ENCODE measurements at places on chromosomes 13 and 19. TPM values are rescaled to one million over a fixed set of nuclear protein-coding genes. Genes with fewer than 3 reads are reported as not detected.

The ZNF442 gene
- total RNA-seq = 0.15 TPM

The ASPDH gene
- not detected for total RNA-seq

The OR4F17 gene
- not detected for total RNA-seq

The ARL11 gene
- not detected for total RNA-seq

The ICAM5 gene
- total RNA-seq = under 0.01 TPM

The C13orf42 gene
- total RNA-seq = not detected

The MAP1S gene
- total RNA-seq = 24.0 TPM

The CDKN2D gene
- total RNA-seq = 8.4 TPM

The ZNF793 gene
- under 0.01 TPM for total RNA-seq

The TBXA2R gene
- total RNA-seq = not detected

The ZNF439 gene
- 24.8 TPM for total RNA-seq

The ATXN8OS gene
- not detected for total RNA-seq

The KLK1 gene
- under 0.01 TPM for total RNA-seq

The IGLON5 gene
- total RNA-seq = not detected

The CYP4F2 gene
- not detected for total RNA-seq

The CCDC70 gene
- total RNA-seq = not detected

The FCAR gene
- total RNA-seq = not detected
